ENCODE measurements at places on chromosomes 3 and 15.

- DNase-seq, result no peak
Observed at GRCh38 chr15:99502182-99502581, 63.6 kb upstream of the MEF2A start.

DNA sequence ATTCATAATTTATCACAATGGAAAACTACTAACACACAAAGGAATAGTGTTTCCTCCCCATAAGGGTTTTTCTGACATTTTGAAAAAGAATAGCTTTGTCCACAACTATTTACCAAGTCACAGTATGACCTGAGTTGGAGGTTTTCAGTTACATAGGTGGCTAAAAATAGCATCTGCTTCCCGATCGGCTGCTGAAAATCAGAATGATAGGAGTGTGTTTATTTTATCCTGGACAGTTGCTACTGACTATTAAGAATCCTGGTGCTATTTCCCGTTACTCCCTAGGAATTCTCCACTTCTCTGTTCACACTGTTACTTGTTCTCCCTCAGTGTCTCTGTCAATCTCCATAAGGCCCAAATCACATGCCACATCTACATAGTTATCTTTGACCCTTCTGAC lies 353.9 kb upstream of the RARB start:
- no peak for DNase-seq

GRCh38 chr15:96102631-96103030 lies 227.9 kb upstream of the NR2F2 start:
- DNase-seq, result no peak

DNA sequence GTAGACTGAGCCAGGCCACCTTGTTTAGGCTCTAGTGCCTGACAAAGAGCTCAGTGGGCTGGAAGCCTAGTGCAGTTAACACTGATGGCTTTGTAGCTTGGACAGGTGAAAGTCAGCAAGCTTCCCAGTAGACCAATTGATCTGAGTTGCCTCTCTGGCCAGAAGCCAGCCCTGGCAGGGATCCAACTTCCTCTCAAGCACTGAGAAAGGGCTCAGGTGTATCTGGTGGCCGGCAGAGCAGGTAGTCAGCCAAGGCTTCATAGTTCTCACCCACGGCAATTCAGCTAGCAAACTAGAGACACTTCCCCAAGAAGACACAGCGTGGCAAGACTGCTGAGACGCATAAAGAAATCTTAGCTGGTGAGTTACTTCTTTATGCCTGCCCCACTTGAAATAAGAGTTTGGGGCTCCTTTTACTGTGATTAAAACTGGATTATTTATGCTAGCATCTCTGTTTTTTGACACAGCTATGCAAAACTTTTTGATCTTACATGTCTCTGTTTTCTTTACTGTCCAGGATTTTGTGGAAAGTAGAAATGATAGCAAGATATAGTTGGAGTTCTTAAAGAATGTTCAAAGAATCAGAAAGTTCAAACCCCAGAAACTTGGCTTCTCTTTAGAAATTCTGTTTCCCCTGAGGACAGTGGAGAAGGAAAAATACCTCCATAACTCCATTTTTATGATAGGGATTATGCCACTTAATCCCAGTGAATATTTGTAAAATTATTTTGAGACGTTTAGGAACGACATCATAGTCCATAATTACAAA lies 8.4 kb upstream of the CA12 start:
- no peak for DNase-seq

GRCh38 chr15:78979456-78980320 lies 34.8 kb upstream of the CTSH start:
- peak; percentile 40 for DNase-seq

DNA sequence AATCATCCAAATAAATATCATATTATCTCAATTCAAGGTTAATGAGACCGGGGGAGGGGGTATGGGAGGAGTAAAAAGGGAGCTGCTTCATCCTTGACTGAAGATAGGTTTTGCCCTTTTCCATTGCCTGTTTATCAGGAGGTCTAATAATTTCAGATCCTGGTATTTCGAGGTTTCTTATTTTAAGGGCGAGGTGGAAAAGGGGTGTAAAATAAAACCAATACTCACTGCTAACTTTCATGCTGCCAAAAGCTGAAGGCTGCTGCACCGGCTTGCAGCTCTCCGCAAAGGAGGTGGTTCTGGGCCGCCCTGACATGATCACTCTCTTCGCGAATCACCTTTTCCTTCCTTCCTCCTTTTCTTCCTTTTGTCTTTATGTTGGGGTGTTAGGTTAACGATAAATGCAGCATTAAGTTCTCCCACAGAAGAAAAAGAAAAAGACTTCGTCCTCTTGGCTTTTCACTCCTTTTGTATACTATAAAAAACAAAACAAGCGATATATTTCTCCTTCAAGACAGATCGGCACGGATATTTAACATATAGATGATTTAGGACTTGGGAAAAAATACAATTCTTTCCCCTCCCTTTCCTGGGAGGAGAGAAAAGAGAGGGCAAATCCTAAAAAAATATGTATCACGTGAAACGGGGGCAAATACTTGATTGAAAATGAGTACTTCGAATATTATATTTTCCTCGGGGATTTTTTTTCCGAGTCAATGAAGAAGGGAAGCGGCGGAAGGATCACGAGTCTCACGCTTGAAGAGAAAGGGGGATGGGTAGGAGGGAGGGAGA lies 932 bp downstream of the GSK3B start:
- DNase-seq, result peak; percentile 28

DNA sequence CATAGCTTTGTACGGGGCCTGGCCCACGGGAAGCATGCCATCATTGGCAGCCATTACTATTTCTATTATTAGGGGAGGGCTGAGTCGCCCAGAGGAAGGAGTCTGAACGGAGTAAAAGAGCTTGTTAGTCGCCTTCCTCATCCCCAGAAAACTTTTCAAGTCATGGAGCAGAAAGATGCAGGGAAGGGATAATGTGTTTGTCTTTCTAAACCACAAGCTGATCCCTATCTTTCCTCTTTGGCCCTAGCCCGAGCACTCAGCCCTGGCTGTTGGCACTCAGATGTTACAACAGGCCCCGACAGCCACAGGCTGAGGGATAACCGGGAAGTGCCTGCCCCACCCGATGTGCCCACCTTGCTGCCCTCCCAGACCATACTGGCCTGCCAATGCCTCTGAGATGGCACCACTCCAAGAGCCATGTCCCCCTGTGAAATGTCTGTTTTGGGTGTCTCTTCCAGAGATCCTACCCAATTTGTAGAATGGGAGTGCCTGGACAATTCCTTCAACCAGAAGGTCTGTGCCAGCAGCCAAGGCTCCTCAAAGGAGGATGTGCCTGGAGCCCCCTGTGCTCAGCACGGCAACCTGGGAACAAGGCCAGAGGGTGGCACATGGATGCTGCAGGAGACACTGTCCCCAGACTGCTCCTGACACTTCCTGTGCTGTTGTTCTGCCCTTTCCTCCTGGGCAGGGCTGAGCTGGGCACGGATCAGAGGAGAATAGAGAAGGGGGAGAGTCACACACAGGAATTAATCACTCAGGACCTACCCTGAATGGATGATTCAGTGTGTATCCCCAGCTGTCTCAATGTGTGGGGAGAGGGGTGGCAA lies 10.8 kb downstream of the PAK6 start:
- DNase-seq, result no peak

DNA sequence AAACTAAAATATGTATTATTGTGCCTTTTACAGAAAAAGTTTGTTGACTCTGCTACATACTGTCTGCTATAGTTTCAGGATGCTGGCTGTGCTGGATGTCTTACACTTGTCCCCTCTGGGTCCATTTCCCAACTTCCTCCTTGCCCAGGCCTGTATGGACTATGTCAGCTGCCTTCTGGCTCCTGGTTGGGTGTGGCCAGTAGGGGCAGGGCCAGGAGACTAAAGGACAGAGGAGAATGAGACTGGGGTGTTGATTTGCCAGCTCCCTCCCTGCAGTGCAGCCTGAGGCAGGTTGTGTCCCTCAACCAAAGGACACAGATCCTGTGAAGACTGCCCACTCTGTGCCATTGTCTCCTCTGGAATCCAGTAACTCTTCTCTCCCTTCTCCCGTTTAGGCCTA lies 90.6 kb upstream of the UBE2E2 start:
- DNase-seq, result no peak

GRCh38 chr3:50825841-50826240 lies 151.1 kb downstream of the DOCK3 start:
- no peak for DNase-seq

GRCh38 chr3:2861920-2862319 lies 248.3 kb downstream of the IL5RA start:
- DNase-seq, result no peak

- DNase-seq, result no peak
Observed at GRCh38 chr3:68945225-68945624, 12.9 kb upstream of the TAFA4 start.

DNA sequence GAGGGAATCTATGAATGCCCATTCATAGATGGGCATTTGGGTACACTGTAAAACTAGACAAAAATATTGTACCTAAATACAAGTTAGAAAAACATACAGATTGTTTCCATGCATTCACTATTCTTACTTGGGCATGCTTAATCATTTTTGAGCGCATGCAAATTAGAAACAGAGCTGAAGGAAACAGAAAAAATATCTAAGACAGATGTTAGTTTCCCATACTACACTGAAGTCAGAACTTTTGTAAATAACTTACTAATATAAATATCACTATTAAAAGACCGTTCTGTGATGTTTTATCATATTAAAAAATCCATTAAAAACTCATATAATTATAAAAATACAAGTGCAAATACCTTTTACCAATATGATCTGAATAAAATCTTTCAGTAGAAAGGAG lies 58.7 kb downstream of the GOLIM4 start:
- DNase-seq, result no peak

DNA sequence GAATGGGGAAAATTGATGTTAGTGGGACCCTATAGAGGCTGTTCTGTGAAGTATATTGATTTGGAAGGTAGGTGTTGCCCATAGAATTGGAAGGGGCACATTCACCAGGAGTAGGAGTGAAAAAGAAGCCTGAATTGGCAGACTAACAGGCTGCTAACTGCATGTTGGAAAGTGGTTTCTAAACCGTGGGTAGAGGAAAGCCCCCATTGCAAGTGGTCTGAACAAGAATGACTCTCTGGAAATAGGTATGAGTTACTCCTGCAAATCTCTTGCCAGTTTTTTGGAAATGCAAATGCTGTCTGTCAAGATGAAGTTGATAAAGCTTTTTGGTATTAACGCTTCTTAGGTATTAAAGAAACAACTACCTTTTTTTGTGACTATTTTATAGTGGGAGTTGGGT lies 3.5 kb downstream of the UBE2E1 start:
- no peak for DNase-seq

Measured in CD4-positive, alpha-beta T cell treated with Interleukin-4 for 1 hour (primary cell).